ENCODE measurements at places on chromosomes 12 and 14. TPM values are rescaled to one million over a fixed set of nuclear protein-coding genes. Genes with fewer than 3 reads are reported as not detected.
A peak's percentile ranks its signal among the peaks of the same experiment; 100 is the strongest.

GRCh38 chr12:20426191-20426590 lies 57.9 kb downstream of the PDE3A start:
- no peaks in the 10 kb centered on the region for H3K27me3 ChIP-seq
- peaks cover 4% of the 10 kb centered on the region for H3K4me1 ChIP-seq
- H3K36me3 ChIP-seq: no peaks in the 10 kb centered on the region
- no peak overlapping the region for H3K27ac ChIP-seq
- DNase-seq: no peak
- H3K4me3 ChIP-seq: no peak overlapping the region

DNA sequence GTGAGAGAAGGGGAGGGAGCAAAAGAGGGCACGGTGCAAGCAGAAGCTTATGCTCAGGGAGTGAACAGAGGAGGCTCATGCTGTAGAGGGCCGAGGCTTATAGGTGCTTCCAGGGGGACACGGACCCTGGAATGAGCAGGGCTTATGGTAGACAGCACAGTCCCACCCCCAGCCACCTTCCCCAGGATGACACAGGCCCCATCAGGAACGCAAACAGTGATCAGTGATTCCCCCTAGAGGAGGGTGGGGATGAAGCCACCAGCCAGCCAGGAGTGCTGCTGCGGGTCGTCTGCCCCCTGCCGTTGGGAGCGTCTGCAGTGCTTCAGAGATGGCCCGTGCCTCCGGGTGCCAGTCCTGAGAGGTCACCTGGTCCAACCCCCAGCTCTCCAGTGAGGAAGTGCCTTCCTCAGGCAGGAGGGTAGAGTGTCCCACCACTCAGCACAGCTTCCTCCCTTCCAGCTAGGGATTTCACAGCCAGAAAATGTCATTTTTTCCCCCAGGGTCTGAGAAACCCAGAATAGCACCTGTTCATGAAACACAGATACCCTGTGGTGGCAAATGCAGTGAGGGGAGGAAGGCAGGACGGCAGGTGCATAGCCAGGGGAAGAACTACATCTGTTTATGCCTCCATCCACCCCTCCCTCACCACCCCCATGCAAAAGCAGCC lies 60.7 kb downstream of the SLC6A12 start:
- H3K4me3 ChIP-seq: no peak overlapping the region
- no peaks in the 10 kb centered on the region for H3K27me3 ChIP-seq
- no peak overlapping the region for H3K27ac ChIP-seq
- no peaks in the 10 kb centered on the region for H3K4me1 ChIP-seq
- DNase-seq: peak; percentile 83

GRCh38 chr14:103319422-103319821 lies 14.6 kb upstream of the EIF5 start:
- no peak overlapping the region for H3K27ac ChIP-seq
- H3K4me3 ChIP-seq: no peak overlapping the region
- peak; percentile 34 for DNase-seq

GRCh38 chr12:102812344-102812743 lies 104.7 kb downstream of the PAH start:
- no peaks in the 10 kb centered on the region for H3K27me3 ChIP-seq
- no peaks in the 10 kb centered on the region for H3K36me3 ChIP-seq
- DNase-seq: no peak
- H3K4me3 ChIP-seq: no peak overlapping the region

GRCh38 chr12:46814143-46814542 lies 11.7 kb downstream of the SLC38A4 start:
- no peaks in the 10 kb centered on the region for H3K36me3 ChIP-seq
- no peak for DNase-seq
- H3K4me1 ChIP-seq: no peaks in the 10 kb centered on the region
- no peak overlapping the region for H3K27ac ChIP-seq
- H3K4me3 ChIP-seq: no peak overlapping the region

- H3K27me3 ChIP-seq: no peaks in the 10 kb centered on the region
- no peaks in the 10 kb centered on the region for H3K36me3 ChIP-seq
- H3K27ac ChIP-seq: no peak overlapping the region
- no peak overlapping the region for H3K4me3 ChIP-seq
Measured at GRCh38 chr12:3885277-3886094, 12.3 kb upstream of the PARP11 start.

DNA sequence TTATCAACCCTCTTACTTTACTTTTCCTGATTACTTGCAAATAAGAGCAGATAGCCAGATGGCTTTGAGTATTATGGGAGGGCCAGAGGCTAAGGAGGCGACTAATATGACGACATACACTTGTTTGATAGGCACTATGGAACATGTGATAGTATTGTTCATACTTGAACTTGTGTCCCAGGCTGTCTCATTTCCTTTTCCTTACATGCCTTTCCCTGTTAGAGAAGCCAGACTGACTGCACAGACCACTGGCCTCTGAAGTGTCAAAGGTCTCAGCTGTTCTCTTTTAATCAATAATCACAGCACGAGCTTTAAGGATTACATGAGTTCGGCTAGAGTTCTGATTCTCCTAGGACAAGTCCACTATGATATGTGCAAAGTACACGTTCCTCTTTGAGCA lies 326.0 kb downstream of the PRKD1 start:
- no peaks in the 10 kb centered on the region for H3K36me3 ChIP-seq
- H3K27me3 ChIP-seq: no peaks in the 10 kb centered on the region

GRCh38 chr12:15011162-15011561 lies 38.3 kb downstream of the PDE6H start:
- no peak overlapping the region for H3K27ac ChIP-seq
- no peak for DNase-seq
- no peak overlapping the region for H3K4me3 ChIP-seq
- no peaks in the 10 kb centered on the region for H3K36me3 ChIP-seq
- no peaks in the 10 kb centered on the region for H3K4me1 ChIP-seq
- no peaks in the 10 kb centered on the region for H3K27me3 ChIP-seq

DNA sequence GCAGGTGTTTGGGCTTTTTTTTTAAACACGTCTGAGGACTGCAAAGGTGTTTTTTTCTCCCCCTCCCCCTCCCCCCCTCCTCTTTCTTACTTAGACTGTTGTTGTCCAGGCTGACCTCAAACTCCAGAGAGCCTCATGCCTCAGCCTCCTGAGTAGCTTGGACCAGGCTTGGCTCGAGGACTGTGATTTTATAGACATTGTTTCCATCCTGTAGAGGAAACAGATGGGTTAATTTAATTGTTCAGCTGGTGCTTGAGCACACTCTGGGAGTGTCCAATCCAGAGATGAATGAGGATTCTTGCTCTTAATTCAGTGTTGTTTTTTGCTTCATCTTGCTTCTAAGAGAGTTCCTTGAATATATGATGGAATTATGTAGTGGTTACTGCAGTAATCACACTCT lies 42.1 kb downstream of the RASSF3 start:
- H3K4me1 ChIP-seq: no peaks in the 10 kb centered on the region
- no peak overlapping the region for H3K27ac ChIP-seq

DNA sequence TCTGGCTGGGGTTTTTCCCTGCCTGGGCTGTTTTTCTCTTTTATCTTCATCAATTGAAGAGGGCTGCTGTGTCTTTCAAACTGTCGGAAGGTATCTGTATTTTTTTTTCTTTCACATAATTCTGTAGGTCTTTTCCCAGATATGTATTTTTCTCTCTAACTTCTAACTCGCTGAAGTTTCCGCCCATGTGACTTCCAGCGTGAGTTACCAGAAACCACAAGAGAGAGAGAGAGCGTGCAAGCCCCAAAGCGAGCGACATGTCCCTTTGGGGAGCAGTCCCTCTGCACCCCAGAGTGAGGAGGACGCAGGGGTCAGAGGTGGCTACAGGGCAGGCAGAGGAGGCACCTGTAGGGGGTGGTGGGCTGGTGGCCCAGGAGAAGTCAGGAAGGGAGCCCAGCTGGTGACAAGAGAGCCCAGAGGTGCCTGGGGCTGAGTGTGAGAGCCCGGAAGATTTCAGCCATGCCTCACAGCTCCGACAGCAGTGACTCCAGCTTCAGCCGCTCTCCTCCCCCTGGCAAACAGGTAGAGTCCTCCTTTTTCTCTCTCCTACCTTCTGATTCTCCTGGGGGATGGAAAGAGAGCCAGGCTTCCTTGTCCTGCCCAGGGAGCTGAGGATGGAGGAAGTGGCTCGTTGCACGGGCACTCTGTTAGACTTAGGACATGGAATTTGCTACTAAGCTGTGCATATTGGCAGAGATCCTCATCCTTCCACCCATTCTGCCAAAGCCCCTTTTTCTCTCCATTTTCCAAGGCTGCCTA lies at the start of gene BATF:
Gene BATF (plus strand): TSS at position 246 of the 759 bp plus-strand sequence. CDS start 214 bp downstream, at position 460.
- peak within 1 kb of the TSS; percentile 75 for H3K27ac ChIP-seq
- H3K36me3 ChIP-seq: no peaks in the 10 kb centered on the region
- DNase-seq: peak; percentile 88

GRCh38 chr14:32611752-32612151 lies 282.7 kb downstream of the AKAP6 start:
- H3K27me3 ChIP-seq: no peaks in the 10 kb centered on the region
- no peak overlapping the region for H3K27ac ChIP-seq

PPFIA2 gene
- total RNA-seq: not detected

LGR5 gene
- total RNA-seq: 19.3 TPM

SYT1 gene
- 4.1 TPM for total RNA-seq

LRRIQ1 gene
- not detected for total RNA-seq

SALL2 gene
- 5.0 TPM for total RNA-seq

PPP1R36 gene
- total RNA-seq: 1.9 TPM

SLC7A8 gene
- 21.8 TPM for total RNA-seq
